ENCODE measurements at places on chromosomes 13 and 19.
A peak's percentile ranks its signal among the peaks of the same experiment; 100 is the strongest.

DNA sequence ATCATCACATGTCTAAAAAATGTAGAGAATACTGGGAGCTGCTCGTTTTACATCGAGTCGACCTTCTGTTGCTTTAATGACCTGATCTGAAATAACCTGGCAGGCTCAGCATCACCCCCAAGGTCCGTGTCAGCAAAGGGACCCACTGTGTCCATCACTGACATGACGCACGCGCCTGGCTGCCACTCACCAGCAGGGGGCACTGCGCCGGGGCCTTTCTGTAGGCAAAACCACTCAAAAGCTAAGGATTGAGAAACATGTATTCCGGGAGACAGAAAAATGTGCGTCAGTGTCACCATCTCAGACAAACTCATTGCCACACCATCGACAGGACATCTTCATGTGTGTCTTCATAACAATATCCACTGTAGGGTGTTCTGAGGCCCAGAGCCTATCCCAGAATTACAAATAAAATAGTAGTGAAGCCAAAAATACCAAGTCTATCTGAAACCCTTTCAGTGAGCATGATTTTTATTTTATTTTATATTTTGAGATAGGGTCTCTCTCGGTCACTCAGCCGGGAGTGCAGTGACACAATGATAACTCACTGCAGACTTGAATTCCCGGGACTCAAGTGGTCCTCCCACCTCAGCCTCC is 130.3 kb upstream of the LSM14A start:
- DNase-seq, result peak; percentile 73

- no peak for DNase-seq
Measured at GRCh38 chr13:24276861-24277260, 32.5 kb upstream of the C1QTNF9 start.

DNA sequence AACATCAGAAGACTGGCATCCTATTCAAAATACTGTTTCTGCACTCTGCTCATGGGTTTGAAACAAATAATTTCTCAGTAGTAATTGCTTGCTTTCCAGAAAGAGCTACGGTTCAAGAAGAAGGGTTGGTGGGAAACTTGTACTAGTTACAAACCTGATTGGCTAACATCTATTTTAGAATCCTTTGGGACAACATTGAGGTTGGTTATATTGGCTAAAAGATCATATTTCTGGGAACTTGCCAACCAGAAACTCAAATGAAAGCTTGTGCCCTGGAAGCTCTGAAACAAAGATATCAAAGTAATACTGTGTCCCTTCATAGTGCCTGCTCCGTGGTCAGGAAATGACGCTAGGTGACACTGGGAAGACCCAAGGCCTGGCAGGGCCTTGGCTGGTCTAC is 141.7 kb downstream of the LACC1 start:
- DNase-seq, result no peak

- no peak for DNase-seq
Measured at GRCh38 chr13:30037766-30038165, 187.3 kb upstream of the UBL3 start.

GRCh38 chr13:32261567-32261966 is 53.6 kb downstream of the ZAR1L start:
- no peak for DNase-seq

- no peak for DNase-seq
Measured at GRCh38 chr19:1424192-1424955, 13.8 kb upstream of the RPS15 start.

DNA sequence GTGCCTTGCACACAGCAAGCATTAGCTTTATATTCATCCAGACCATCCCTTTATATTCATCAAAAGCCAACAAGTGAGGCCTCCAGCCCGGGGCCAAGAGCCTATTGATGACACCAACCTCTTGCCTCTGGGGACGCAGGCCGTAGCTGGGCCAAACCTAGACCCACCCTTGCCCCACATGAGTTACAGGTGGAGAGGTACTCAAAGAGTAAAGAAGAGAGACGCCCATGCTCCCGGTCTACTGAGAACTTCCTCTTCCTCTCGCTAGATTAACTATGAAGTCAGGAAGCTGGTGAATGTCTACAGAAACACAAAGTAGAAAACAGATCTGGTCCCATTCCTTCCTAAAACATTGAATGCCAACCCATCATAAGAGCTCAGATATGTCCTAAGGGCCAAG is 3.8 kb upstream of the MLNR start:
- no peak for DNase-seq
